NCI-H1436 (cell line): ENCODE measurements at places on chromosomes 12 and 14.

GRCh38 chr12:100339071-100339470 lies 17.8 kb upstream of the SLC17A8 start:
- no peak for DNase-seq

GRCh38 chr14:68463705-68464374 lies 329.0 kb downstream of the ZFP36L1 start:
- DNase-seq: no peak

- no peak for DNase-seq
Measured at GRCh38 chr14:82951171-82951570, 1417.5 kb upstream of the SEL1L start.

- no peak for DNase-seq
Measured at GRCh38 chr14:37824939-37825712, 229.7 kb downstream of the TTC6 start.

GRCh38 chr14:57174466-57174865 lies 94.2 kb downstream of the EXOC5 start:
- DNase-seq: no peak

DNA sequence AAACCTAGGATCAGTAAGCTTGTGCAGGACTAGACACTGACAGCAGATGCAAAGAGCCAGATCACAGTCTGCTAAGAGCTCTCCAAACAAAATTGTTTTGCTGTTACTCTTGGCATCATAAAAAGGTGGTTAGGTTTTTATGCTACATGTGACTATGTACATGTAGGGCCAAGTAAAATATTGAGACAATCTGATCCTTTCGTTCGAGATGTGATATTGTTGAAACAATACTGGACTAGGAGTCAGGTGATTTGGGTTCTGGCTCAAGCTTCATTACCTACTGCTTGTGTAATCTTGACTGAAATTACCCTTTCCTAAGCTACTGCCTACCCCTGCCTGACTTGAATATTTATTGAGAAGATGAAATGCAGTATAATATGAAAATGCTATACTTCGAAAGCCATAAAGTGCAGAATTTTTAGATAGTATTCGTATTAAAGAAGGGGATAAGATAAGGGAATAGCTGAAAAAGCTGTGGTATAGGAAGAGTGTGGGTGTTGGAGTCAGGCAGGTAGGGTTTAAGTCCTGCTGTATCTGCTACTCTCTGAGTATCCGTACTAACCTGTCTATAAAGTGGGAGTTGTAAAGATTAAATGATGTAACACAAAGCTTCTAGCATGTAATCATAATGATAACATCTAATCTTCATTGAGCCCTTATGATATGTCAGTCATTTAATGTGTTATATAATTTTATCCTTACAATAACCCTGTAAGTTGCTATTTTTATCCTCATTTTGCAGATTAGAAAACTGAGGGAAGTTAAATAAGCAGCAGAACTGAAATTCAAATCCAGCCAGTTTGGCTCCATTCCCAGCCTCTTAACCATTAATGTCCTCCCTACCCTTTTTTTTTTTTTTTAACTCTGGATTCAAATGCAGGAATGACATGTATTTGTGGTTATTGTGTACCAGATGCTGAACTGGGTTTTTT lies 38.6 kb upstream of the ATF1 start:
- no peak for DNase-seq

- no peak for DNase-seq
Measured at GRCh38 chr14:48193893-48194292, 518.5 kb upstream of the MDGA2 start.

- DNase-seq: no peak
Measured at GRCh38 chr12:14723763-14724162, 27.4 kb upstream of the GUCY2C start.

- DNase-seq: no peak
Measured at GRCh38 chr12:45415393-45415817, 199.5 kb downstream of the ANO6 start.

- no peak for DNase-seq
Measured at GRCh38 chr12:58919231-58920101, 838 bp downstream of the LRIG3 start.

- DNase-seq: no peak
Measured at GRCh38 chr12:101777485-101777884, 38.2 kb upstream of the SYCP3 start.

DNA sequence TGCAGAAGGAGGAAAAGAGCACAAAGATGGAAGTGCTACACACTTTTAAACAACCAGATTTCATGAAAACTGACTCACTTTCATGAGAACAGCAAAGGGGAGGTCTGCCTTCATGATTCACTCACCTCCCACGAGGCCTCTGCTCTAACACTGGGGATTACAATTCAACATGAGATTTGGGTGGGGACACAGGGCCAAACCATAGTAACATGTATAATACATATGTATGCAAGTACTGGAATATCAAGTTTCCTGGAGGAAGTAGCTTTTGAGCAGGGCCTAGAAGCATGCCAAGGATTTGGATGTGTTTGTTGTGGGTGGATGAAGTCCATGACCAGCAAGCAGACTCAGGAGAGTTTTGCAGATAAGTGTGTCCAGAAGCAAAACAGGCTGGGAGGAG lies 409.0 kb downstream of the RGS6 start:
- DNase-seq: no peak

GRCh38 chr14:66974397-66975025 lies 214.7 kb upstream of the GARIN2 start:
- DNase-seq: no peak

GRCh38 chr12:7756993-7757392 lies 8.0 kb upstream of the NANOGNB start:
- DNase-seq: no peak

GRCh38 chr12:131131808-131132117 lies 178.1 kb downstream of the ADGRD1 start:
- DNase-seq: no peak

GRCh38 chr14:41605550-41606281 lies 960 bp upstream of the LRFN5 start:
- peak; percentile 30 for DNase-seq

GRCh38 chr14:30521899-30522736 lies 36.8 kb upstream of the G2E3 start:
- peak; percentile 60 for DNase-seq

DNA sequence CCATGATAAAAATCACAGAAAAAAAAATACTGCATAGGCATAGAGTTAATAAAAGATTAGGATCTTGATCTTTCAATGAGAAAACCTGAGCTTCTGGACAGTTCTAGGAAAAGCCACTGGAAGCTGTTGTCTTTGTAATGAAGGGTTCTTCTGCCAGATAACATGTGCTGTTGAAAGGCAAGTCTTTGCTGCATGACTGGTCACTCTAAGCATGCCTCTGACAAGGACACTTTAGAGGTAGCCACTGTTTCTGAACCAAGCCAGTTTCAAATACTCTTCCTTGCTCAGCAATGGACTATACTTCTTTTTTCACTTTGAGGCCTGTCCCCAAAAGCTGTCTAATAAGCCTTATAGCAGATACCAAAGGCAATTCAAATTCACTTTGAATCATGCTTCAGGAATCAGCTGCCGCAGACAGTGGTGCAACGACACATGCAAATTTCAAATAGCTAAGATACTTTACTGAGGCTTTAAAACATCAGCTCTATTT lies 70.2 kb downstream of the BTG1 start:
- DNase-seq: no peak

DNA sequence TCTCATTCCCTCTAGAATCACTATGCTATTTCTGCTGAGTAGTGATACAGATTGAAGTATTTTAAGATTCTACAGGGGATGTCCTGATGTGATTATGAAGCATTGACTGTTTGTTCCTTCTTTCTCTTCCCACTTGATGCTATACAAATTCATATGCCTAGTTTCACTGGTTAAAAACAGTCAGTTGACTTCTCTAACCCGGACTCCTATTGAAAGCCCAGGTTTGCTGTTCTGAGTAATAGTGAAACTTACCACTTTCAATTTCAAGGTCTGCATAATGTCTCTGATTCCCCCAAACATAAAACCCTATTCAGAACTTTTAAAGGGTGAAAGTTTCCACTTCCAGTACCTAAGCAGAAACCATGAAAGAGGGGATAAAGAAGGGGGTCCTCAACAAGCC lies 117.7 kb upstream of the RPL10L start:
- no peak for DNase-seq

- DNase-seq: no peak
Measured at GRCh38 chr12:70963081-70963660, 42.6 kb upstream of the PTPRR start.

- no peak for DNase-seq
Measured at GRCh38 chr14:104197449-104198247, 59.3 kb downstream of the KIF26A start.

DNA sequence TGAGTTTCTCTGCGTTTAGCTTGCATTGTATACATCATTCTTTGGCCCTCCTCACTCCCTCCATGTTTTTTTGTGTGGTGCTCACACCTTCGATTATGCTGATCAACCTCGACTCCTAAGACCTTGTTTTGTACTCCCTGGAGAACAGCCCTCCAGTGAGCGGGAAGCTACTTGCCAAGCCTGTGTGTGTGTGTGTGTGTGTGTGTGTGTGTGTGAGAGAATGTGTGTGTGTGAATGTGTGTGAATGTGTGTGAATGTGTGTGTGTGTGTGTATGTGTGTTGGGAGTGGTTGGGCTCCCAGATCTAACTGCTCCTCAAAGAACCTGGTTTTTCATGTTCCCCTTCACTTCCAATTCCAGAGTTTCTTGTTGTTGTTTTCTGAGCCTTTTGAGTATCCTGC lies 6.0 kb downstream of the NYNRIN start:
- DNase-seq: no peak

DNA sequence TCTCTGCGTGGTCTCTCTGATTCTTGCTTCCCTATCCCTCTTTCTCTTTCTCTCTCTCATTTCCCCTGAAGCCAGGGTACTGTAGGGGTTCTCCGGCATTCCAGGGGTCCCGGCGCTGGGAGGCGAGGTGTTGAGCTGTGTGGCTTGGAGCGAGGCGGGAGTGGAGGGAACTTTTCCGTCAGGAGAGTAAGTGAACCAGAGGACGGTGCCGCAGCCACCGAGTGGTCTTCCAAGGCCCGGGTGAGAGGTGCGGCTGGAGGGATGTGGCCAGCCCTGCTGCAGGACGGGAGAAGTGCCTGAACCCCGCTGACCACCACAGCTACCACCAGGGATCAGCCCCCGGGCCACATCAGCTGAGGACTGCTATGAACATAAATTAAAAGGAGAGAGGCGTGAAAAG lies 68.2 kb upstream of the FAM181A start:
- DNase-seq: no peak

DNA sequence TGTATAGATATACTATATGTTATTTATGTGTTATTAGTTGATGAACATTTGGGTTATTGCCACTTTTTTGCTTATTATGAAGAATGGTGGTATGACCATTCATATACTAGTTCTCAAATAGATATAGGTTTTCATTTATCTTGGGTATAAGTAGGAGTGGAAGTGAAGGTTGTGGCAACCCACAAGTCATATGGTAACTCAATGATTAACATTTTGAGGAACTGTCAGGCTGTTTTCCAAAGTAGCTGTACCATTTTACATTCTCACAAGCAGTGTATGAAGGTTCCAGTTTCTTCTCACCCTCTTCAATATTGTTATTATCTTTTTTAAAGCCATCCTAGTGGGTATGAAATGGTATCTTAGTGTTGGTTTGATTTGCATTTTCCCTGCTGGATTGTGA lies 19.0 kb upstream of the MSRB3 start:
- DNase-seq: no peak

DNA sequence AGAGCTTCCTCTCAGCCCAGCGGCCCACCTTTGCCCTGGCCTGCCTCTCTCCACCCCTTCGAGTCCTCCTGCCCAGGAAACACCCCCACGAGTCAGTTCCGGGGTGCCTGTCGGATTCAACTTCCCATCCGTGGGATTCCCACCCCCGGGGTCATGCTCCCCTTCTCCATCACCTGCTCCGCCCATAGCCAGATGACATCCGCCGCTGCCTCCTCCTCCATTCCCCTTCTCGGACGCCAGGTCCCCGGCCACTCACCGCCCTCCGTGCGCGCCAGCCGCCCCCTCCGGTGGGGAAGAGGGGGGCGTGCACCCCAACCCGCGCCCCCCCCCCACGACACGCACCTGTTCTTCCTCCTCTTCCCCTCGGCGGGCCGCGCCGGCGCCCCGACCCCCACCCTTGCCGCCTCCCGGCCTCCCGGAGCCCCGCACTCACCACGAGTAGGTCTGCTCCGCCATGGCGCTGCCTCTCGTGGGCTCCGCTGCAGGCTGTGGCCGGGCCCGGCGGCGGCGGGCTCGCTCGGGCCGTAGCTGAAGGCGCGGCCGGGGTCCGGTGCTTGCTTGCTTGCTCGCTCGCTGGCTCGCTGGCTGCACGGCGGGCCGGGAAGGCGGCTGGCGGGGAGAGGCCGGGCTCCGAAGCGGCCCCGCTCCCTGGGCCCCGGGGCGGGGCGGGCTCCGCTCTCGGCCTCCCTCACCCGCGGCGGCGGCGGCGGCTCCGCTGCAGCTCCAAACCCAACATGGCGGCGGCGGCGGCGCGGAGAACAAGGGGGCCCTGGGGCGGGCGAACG lies 554 bp downstream of the SPPL3 start:
- peak; percentile 15 for DNase-seq

DNA sequence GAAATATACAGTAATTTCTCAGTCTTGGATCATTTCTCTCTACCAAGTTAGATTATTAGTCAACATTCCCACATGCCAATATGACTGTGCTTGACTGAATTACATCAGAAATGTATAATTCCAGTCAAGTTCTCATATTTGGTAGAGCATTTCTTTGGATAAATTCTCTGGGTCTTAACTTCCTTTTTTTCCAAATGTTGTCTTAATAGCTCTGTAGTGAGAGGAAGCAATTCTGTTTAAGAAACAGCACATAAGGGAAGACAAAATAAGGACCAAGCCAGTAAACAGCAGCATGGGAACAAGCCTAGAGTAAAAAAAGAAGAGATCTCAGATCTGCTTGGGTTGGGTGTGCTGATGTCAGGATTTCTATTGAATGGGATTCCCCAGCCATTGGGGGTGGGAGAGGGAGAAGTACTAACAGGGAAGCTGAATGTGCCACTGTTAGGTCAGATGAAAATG lies 14.2 kb upstream of the DYRK2 start:
- DNase-seq: no peak

- DNase-seq: no peak
Measured at GRCh38 chr12:40464121-40464520, 228.1 kb upstream of the CNTN1 start.

- no peak for DNase-seq
Measured at GRCh38 chr12:68641138-68641537, 30.4 kb downstream of the RAP1B start.

DNA sequence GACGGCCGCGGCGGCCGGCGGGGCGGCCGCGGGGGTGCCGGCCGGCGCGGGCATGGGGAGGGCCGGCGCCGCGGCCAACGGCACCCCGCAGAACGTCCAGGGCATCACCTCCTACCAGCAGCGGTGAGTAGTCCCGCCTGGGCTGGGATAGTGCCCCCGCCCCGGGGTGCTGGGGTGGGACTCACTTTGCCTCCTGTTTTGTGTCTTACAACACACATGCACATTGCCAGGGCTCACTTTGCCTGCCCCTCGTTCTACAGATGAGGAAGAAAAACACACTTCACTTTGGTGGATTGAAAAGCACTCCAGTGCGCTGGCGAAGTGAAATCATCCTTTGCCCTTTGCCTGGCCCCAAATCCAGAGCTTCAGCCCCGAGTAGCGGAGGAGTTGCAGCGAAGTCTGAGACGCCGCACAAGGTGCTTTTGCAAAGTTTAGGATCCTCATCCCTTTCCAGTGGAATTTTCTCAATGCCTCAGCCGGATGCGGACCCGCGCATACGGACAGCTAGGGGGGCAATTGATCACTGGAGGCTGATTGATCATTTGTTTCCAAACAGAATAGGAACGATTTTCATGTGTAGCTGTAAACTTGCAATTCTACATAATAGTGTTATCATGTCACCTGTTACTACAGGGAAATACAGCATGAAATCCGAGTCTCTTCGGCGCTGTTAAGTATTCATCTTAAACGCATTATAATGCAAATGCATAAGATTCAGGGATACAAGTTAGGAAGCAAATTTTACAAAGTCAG lies 3.6 kb upstream of the NPAS3 start:
- no peak for DNase-seq
